A673 (cell line): ENCODE measurements at places on chromosomes 12 and 14. TPM values are rescaled to one million over a fixed set of nuclear protein-coding genes. Genes with fewer than 3 reads are reported as not detected.

TOMM20L gene
- not detected in 2 replicates for total RNA-seq

DNA sequence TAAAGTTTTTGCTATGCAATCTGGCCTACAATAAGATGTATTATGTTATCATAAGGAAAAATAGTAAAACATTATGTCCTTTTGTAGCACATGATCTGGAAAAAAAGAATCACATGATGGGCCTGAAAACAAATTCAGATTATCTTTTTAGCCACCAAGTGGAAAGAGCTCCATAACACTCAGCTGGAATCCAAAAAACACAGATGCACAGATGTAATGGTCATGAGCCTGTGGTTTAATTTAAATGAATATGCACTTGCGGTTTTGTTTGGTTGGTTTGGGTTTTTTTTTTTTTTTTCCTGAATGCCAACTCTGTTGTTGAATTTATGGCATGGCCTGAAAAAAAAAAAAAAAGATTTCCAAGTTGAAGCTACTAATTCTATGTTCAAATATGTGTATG, 4.1 kb downstream of the KCNC2 start:
- H3K36me3 ChIP-seq = no peaks in the 10 kb centered on the region
- no peak overlapping the region for H3K27ac ChIP-seq
- no peak for DNase-seq
- H3K4me3 ChIP-seq = no peak overlapping the region
- H3K27me3 ChIP-seq = peaks cover 70% of the 10 kb centered on the region

DNA sequence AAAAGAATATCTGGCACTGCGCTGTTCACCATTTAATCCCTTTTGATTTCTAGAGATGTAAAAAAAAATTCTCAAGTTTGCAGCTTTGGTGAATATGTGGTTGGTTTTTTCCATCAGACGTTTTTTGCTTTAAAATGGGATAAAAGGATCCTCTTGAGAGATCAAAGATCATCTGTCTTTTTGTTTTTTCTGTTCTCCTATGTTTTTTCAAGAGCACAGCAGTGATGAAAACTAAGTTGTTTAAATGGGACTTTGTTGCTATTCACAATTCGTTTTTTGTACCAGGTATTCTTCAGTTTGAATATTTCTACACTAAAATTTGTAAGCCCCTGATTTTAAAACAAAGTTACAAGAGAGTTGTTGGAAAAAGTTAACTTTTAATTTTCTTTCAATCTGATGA, 29.7 kb upstream of the REP15 start:
- H3K27ac ChIP-seq = no peak overlapping the region
- no peak for DNase-seq
- H3K4me3 ChIP-seq = no peak overlapping the region
- no peaks in the 10 kb centered on the region for H3K27me3 ChIP-seq
- H3K4me1 ChIP-seq = no peaks in the 10 kb centered on the region
- no peaks in the 10 kb centered on the region for H3K36me3 ChIP-seq

MUCL1 gene
- not detected in 2 replicates for total RNA-seq

PRB2 gene
- not detected in 2 replicates for total RNA-seq

DNA sequence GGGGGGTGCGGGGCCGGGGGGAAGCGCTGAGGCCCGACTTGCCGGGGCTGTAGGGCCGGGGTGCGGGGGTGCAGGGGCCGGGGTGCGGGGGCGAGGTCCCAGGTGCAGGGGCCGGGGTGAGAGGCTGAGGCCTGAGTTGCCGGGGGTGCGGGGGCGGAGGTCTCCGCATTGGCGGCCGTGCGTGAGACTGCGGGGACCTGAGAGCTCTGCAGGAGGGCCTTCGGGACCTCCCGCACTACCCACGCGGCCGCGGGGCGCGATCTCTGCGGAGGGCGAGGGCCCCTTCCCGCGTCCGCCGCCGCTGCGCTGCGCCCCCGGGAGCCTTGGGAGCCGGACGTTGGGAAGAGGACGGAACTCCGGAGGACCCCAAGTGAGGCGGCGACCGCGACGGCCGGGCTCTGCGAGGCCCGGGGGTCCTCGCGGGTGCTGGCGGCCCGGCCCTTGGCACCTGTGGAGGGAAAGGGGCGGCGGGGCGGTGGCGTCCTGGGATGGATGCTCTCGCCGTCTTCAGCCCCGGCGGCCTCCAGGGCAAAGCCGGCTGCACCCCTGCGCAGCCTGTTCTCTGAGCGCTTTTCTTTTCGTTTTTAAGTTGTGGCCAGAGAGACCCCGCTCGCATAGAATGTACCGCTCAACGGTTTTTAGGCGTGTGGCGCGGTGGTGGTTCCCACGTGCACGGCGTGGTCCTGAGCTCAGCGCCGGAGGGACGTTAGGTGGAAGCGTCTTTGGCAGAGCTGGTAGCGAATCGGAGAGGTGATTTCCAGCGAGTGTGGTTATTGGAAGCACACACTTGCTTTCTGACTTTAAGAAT, 1.3 kb downstream of the PIWIL1 start:
- no peaks in the 10 kb centered on the region for H3K4me1 ChIP-seq
- no peak overlapping the region for H3K27ac ChIP-seq
- H3K4me3 ChIP-seq = no peak overlapping the region
- DNase-seq = no peak

DNA sequence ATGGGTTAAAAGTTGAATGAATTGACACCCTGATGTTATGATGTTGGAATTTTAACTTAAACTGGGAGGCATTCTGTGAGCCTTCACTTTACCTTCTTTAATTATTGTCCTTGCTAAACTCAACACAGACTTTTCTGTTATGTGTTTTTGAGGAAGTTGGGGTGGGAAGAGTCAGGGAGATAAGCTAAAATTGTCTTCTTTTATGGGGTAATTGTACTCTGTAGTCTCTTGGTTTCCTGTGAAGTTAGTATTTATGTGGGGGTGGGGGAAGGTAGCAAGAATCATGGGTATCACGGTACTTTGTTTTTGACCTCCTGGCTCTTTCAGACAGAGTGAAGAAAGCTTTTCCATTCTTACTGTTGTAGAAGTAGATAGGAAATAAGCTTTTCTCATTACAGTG, 32.9 kb downstream of the RAB21 start:
- peaks cover 31% of the 10 kb centered on the region for H3K4me1 ChIP-seq
- peaks cover 35% of the 10 kb centered on the region for H3K36me3 ChIP-seq
- no peak overlapping the region for H3K4me3 ChIP-seq
- H3K27me3 ChIP-seq = no peaks in the 10 kb centered on the region

NXPH4 gene
- 4.8 and 6.0 TPM in 2 replicates for total RNA-seq

DNA sequence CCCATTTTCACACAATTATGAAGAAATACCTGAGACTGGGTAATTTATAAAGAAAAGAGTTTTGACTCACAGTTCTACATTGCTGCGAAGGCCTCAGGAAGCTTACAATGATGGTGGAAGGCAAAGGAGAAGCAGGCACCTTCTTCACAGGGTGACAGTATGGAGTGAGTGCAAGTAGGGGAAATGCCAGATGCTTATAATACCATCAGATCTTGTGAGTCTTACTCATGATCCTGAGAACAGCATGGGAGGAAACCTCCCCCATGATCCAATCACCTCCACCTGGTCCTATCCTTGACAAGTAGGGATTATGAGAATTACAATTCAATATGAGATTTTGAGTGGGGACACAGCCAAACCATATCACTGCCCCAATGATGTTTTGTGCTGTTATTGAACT, 189.3 kb upstream of the CRY1 start:
- DNase-seq = no peak
- H3K36me3 ChIP-seq = no peaks in the 10 kb centered on the region
- H3K4me3 ChIP-seq = no peak overlapping the region
- H3K27ac ChIP-seq = no peak overlapping the region

ZNF705A gene
- not detected in 2 replicates for total RNA-seq

GRCh38 chr14:49189375-49189774, 396.8 kb downstream of the RPS29 start:
- no peak overlapping the region for H3K27ac ChIP-seq
- H3K4me1 ChIP-seq = no peaks in the 10 kb centered on the region
- no peaks in the 10 kb centered on the region for H3K36me3 ChIP-seq
- no peak for DNase-seq
- H3K27me3 ChIP-seq = no peaks in the 10 kb centered on the region

DNA sequence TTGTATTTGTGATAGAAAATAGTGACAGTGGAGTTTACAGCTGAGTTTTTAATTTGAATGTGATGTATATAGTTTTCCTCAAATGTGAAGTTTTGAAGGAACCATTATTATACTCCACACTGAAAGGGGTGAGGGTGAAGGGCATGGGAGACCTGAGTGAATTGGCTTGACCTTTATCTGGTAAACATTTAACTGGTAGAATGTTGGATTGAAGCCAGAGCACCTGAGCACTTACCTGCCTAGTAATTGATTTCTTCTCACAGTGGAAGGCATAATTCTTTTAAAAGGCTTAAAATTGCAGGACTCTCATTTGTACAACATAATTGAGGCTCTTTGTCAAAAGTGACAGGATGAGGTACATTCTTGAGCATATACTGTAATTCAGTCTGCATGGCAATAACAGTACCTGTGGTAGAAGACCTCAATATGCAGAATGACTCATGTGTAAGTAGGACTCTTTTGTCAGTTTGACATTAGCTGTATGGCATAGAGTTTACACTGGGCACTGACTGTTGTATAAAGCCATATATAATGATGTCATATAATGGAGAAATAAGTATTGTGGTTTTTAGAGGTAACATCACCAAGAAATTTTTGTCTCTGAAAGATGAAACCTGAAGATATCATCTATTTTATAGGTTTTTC, 309.6 kb downstream of the TMTC2 start:
- no peak overlapping the region for H3K4me3 ChIP-seq
- no peak for DNase-seq
- no peaks in the 10 kb centered on the region for H3K27me3 ChIP-seq
- H3K27ac ChIP-seq = no peak overlapping the region
- no peaks in the 10 kb centered on the region for H3K36me3 ChIP-seq

CFAP251 gene
- 5.5 and 7.5 TPM in 2 replicates for total RNA-seq

AHNAK2 gene
- total RNA-seq = 0.56 and 0.59 TPM in 2 replicates
